Hippocampal formation (tissue), 2 donors: ENCODE measurements at places on chromosomes 5 and 9.

- no peak for DNase-seq
Observed at GRCh38 chr9:95463148-95464060, 53.4 kb downstream of the PTCH1 start.

DNA sequence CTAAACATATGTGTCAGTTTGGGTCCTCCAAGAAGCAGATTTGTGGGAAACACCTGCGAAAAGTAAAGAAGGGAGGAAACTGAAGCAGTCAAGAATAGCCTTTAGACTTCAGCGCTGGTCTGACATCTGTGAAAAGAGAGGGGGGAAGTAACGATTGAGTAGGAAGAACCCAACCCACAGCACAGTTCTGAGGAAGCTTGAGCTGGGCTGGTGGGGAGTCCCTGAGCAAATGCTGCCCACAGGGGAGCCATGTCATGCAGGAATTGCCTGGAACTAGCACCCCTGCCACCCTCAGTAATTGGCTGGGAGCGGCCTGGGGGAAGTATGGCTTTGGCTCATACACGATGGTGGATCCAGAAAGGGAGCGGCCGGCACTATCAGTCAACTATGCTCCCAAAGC, 20.6 kb downstream of the FAM240B start:
- DNase-seq = no peak

DNA sequence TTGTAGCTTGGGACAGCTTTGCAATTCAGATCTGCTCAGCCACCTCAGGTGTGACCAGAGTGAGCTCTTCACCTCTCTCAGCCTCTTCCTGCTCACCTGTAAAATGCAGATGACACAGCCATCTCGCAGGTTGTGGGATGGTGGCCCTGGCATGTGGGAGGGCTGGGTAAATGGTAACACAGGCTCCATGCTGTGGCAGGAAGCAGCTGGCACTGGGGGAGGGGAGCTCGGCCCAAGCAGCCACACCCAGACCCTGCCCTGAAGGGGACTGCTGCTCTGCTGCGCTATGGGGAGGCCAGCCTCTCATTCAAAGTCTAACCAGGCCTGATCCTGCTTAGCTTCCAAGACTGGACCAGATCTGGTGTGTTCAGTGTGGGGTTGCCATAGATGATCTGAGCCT, 24.1 kb downstream of the PHF2 start:
- no peak for DNase-seq

GRCh38 chr5:56638061-56638621, 177.2 kb upstream of the MAP3K1 start:
- DNase-seq = no peak

- no peak for DNase-seq
Observed at GRCh38 chr5:104299998-104300706, 737.6 kb upstream of the NUDT12 start.

GRCh38 chr9:85089188-85089969, 419.9 kb downstream of the NTRK2 start:
- DNase-seq = no peak

DNA sequence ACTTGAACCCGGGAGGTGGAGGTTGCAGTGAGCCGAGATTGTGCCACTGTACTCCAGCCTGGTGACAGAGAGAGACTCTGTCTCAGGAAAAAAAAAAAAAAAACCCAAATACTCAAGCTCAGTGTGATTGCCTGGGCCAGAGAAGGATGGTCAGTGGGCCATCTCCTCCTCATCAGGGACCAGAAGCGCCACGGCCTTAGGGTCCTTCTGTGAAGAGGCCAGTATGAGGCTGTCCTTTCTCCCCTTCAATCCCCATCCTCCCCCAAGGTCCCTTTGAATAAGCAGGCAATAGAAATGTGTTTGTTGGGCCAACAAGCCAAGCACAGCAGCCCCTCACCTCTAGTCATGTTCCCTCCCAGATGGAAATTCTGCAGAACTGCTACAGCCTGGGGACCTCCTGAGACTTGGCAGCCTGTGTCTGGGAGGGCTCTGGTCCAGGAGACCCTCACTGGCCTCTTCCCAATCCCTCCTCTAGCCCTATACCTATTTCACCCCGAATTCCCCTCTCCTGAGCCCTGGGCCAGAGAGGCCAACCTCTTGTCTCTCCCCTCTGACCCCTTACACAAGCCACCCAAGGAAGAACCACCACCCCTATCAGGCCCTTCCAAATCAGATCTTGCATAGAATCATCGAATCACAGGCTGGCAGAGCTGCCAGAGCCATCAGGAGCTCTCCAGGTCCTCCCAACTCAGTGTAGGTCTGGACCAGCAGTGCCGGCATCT, 1.0 kb downstream of the CSF1R start:
- DNase-seq = no peak

GRCh38 chr9:16693616-16694015, 176.9 kb downstream of the BNC2 start:
- DNase-seq = no peak
